CD4-positive, alpha-beta T cell treated with Interleukin-15 for 4 hours (primary cell): ENCODE measurements at places on chromosomes 7 and 10.

DNA sequence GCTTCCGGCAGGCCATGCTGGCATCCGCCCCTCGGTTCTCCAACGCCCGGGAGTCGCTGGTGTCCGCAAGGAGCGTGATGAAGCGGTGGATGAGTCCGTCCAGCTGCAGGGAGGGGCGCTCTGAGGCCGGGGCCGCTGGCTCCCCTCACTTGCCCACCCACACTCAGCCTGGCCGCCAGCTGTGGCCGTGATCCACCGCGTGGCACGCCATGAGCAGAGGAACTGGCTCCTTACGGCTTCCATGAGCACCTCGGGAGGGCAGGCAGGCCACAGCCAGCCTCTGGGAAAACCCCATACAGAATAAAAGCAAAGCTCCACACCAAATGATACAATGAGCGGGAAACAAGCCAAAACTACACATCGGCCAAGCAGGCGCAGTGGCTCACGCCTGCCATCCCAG lies 15.5 kb upstream of the MICALL2 start:
- no peak for DNase-seq

DNA sequence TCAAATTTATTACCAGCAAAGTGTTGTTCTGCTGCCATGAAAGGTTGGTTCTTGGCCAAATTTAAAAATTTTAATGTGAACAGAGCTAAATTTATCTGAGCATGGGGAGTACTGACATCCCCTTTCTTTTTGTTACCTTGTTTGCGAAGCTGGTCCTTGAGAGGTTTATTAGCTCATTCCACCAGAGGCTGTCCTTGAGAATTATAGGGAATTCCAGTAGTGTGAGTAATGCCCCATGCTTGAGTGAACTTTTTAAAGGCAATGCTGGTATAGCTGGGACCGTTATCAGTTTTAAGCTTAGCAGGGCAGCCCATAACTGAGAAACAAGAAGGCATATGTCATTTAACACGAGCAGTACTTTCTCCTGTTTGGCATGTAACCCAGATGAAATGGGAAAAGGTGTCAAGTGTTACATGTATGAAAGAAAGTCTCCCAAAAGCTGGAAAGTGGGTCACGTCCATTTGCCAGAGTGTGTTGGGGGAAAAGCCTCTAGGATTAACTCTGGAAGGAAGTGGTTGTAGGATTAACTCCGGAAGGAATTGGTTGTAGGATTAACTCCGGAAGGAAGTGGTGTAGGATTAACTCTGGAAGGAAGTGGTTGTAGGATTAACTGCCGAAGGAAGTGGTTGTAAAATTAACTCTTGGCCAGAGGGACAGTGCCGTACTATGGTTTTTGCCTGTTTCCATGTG lies 37.3 kb upstream of the AKR1C2 start:
- no peak for DNase-seq

DNA sequence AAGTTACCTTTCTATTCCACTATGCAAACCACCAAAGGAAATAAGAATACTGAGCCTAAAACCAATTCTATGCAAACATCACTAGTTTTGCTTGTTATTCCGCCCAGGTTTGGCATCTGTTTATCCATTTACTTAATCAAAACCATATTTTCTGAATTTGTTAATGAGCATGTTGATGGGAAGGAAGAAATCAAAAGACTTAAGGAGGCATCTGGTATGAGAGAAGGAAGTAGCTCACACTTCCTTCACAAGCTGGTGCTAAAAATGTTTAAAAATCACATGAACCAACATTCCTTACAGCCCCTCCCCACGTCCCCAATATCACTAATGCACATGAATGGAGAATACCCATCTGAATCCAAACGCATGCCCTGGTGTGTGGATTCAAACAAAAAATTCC lies 52.0 kb upstream of the PRKAR2B start:
- DNase-seq: no peak

- DNase-seq: no peak
Observed at GRCh38 chr10:107901076-107901475, 736.6 kb upstream of the SORCS1 start.

DNA sequence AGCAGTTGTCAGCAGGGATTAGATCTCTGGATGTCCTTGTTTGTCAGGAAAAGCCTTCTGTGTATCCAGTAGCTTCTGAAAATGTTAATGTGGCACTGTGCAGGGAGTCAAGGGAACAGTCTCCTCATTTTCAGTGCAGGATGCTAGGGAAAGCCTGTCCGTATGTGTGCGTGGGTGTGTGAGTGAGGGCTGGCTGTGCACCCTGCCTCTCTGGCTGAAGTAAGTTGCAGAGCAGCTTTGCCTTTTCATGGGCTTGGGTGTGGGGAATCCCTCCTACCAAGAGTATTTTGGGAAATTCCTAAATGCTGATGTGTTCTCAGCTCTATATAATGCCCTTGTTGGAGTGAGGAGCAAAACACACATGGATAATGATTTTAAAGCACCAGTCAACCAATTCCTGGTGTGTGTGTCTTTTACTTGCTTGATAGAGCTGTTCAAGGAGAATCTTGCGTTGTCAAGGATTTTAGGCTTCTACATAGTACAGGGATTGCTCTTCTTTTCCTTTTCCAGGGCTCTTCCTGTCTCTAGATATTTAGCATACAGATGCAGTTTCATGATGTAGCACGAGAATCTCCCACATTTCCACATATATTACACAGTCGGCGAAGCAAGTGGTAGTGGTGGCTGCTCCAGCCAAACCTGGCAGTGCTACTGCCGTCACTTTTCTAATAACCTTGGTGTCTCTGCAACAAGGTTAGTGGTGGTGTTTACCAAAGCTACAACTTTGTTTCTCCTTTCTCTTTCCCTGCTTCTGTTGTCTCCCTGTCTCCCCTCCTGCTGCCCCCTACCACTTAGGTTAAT lies 92.8 kb downstream of the MCU start:
- no peak for DNase-seq

DNA sequence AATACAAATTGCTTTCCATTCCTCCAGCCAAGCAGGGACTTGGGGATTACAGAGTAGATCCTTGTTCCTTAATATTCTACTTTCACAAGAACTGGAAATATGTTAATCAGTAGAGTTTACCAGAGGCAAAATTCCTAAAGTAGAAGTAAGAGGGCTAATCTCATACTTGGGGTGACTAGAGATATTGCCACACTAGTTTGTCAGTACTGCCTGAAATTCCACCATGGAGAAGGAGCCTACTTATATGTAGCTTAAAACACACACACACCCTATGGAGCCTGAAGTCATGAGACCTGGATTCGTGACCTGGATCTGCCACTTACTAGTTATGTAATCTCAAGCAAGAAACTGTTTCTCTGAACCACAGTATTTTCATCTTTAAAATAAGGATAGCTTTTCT lies 33.9 kb downstream of the STRIP2 start:
- DNase-seq: no peak

GRCh38 chr7:131027287-131027773 lies 293.3 kb upstream of the KLF14 start:
- DNase-seq: peak; percentile 51

- no peak for DNase-seq
Observed at GRCh38 chr10:15440204-15440711, 69.2 kb upstream of the FAM171A1 start.

GRCh38 chr10:73110345-73110849 lies at the start of gene NUDT13:
Gene NUDT13 (plus strand): TSS chr10:73110455. CDS start chr10:73114366, 3,911 bp downstream.
- peak; percentile 66 for DNase-seq

DNA sequence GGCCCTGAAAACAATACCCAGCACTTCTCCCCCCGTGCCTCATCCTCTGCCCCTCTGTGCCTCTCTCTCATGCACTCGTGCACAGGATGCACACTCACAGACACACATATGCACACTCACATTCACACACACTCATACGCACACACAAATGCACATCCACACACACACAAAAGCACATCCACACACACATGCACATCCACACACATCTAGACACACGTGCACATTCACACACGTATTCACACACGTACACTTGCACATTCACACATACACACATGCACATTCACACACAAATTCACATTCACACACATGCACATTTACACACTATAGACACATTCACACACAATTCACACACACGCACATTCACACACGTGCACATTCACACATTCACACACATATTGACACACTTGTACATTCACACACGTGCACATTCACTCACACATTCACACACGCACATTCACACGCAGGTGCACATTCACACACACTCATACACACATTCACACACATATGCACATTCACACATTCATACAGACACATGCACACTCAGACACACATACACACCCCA lies 19.2 kb downstream of the SHH start:
- no peak for DNase-seq

DNA sequence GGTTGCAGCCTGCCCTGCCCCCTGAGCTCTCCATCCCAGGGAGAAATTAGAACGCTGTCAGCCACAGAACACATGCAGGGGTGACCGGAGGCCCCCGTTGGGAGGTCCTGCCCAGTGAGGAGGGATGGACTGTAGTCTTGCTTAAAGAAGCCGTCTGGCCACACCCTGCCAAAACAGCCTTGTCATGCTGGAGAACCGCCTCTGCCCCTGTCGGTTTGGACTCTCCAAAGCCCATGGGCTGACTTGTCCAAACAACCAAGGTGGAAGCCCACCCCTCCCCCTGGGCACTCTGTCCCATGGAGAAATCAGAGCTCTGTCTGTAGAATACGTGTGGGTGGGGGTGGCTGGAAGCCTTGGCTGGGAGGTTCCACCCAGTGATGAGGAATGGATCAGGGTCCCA lies 12.7 kb upstream of the TBATA start:
- DNase-seq: no peak

GRCh38 chr7:39158367-39158766 lies 180.7 kb downstream of the POU6F2 start:
- no peak for DNase-seq

- no peak for DNase-seq
Observed at GRCh38 chr10:122197611-122198222, 73.4 kb upstream of the BTBD16 start.

DNA sequence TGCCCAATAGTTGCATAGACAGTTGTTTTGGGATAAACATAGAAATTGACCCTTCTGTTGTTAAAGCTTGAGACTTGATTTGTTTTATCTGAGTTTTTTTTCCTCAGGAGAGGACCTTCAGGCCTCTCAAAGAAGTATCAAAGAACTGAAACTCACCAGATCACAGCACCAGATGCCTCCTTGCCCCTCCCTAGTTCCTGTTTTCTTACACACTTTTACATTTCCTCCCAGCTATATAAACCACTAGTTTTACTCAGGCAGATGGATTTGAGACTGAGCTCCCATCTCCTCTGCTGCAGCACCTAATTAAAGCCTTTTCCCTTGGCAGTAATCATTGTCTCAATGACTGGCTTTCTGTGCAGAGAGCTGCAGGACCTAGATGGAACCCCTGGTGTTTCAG lies 150.6 kb upstream of the NRG3 start:
- no peak for DNase-seq

DNA sequence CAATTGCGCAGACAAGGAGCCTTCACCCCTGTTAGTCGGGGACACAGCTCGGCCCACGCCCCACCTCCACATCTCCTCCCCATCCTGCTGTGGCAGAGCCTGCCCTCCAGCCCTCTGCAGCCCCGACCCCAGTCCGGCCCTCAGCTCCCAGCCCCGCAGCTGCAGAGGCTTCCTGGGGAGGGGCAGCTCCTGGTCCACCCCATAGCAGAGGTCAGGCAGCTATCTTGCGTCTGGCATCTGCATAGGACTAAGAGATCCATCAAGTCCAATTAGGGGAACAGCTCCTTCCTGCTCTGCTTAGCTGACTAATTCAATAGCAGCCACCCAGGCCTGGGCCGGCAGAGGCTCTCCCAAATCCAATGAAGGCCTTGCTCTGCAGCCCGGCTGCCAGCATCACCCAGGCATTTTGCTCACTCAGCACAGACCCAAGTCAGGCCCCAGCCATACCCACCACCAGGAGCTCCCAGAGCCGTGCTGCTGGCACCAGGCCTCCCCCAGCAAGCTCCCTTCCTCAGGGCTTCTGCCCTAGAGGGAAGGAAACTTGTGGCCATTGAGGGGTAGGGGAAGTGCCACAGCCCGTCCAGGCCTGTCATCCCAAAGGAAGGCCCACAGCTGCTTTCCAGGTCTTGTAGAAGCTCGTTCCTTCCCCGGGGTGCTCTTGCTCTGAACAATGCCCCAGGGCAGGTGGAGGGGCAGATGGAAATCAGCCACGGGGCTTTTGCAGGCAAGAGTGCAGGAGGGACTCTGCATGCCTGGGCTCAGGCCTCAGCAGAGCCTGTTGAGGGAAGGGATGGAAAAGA lies 106.2 kb upstream of the RET start:
- DNase-seq: no peak

GRCh38 chr7:42869131-42870020 lies 42.5 kb downstream of the C7orf25 start:
- DNase-seq: no peak
